ENCODE measurements at places on chromosomes 16 and 17.
A peak's percentile ranks its signal among the peaks of the same experiment; 100 is the strongest.

GRCh38 chr17:65359016-65359415, 202.4 kb downstream of the AXIN2 start:
- no peak for DNase-seq

DNA sequence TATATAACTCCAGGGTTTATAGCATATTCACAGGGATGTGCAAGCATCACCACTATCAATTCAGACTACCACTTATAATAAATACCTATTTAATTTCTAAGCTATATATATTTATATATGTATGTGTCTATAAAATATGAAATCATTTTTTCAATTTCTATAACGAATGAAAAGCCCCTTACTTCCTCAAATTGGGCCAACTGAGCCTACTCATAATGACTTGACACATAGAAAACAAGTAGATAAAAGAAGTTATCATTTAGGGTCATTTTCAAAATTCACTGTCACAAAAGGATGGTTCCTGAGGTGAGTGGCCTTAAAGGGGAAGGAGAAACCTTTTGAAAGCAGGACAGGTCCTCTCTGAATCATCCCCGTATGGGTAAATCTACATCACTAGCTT, 114.1 kb downstream of the ADCY9 start:
- no peak for DNase-seq

DNA sequence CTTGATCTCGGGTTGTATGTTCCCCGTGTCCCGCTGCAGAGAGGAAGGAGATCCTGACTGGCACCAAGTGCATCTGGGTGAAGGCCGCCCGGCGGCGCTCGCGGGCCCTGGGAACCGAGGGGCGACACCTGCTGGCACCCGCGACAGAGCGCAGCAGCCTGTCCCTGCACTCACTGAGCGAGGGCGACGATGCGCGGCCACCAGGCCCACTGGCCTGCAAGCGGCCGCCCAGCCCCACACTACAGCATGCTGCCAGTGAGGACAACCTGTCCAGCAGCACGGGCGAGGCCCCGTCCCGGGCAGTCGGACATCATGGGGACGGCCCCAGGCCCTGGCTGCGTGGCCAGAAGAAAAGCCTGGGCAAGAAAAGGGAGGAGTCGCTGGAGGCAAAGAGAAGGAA, 7.5 kb downstream of the BTBD17 start:
- peak; percentile 29 for DNase-seq

- DNase-seq, result peak; percentile 59
These were observed at the start of gene SCIMP for GRCh38 chr17:5234645-5235576. TSS of gene SCIMP (minus strand) at chr17:5234860. CDS start at chr17:5234755, 105 bp downstream.

DNA sequence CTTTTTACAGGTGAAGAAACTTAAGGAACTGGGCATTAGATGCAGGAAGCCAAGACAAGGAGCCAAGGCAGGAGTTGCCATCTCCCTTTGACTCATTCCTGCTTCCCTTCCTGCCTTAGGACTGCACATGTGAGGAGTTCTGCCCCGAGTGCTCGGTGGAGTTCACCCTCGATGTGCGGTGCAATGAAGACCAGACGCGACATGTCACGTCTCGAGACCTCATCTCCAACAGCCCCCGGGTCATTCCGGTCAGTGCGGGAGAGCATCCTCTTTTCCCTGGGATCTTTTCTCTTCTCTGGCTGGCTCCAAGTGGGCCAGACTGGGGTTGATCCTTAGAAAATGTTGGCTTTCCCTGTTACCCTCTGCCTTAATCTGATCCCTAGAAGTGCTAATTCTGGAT, 6.6 kb downstream of the POLR2C start:
- DNase-seq, result no peak

GRCh38 chr16:14345512-14346115, 274.5 kb downstream of the MRTFB start:
- DNase-seq, result no peak
